Sigmoid colon (tissue), 7 donors: ENCODE measurements at places on chromosomes 1 and 21.

DNA sequence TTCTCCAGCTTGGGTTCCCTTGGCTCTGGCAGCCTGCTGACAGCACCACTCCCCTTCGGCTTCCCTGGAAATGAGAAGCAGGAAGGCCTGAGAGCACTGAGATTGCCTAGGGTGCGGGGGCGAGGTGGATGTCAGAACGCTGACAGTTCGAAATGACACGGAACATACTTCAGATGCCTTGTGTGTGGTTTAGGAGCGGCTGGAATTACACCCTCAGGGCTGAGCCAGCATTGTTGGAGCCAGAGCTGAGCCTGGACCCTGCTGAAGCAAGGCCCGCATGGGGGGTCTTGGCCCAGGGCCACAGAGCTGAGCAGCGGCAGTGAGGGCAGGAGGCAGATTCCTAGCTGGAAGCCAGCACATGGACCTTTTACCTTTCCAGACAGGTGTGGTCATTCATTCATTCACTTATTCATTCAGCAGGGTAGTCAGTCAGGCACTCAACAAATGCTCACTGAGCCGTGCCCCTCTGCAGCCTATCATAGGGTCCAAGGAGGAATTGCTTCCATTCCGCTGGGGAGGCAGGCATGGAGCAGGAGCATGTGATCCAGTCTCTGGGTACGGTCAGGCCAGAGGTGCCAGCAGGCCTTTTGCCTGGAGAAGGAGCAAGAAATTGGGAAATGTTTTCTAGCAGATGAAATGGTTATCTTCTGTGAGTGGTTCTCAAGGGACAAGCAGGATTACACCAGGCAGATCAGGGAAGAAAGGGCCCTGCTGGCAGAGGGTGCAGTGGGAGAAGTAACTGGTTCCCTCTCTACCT is 6.6 kb upstream of the FOXE3 start:
- DNase-seq = no peak

DNA sequence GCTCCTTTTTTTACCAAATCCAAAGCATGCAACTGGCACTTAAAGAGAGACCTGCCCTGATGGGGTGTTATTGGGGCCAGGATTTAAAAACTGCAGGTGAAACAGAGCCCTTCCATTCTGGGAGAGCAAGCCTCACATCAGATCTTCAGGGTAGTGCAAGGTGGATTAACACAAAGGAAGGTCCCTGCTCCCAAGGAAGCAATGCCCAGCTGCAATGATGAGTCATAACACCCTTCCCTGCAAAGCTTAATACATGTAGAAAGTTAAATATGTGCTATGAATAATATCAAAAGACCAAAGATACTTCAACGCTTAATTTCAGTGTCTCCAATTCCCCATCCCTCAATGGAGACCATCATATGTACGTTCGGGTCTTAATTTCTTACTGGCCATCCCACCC is 508.0 kb downstream of the OMA1 start:
- no peak for DNase-seq

DNA sequence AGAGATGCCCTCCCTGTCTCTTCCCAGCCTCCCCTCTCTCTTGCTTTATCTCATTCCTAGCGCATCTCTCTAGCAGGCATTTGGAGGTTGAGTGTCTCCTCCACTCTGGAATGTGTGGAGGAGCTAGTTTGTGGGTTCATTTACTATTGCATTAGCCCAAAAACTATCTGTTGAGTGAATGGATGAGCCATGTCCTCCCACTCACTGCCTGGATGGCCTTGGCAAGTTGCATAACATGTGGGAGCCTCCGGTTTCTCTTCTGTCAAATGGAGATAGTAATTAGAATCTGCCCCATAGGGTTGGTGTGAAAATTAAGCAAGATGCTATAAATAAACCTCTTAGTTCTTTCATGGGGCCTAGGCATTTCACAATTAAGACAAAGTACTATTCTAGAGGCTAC is 181.8 kb downstream of the KAZN start:
- no peak for DNase-seq

DNA sequence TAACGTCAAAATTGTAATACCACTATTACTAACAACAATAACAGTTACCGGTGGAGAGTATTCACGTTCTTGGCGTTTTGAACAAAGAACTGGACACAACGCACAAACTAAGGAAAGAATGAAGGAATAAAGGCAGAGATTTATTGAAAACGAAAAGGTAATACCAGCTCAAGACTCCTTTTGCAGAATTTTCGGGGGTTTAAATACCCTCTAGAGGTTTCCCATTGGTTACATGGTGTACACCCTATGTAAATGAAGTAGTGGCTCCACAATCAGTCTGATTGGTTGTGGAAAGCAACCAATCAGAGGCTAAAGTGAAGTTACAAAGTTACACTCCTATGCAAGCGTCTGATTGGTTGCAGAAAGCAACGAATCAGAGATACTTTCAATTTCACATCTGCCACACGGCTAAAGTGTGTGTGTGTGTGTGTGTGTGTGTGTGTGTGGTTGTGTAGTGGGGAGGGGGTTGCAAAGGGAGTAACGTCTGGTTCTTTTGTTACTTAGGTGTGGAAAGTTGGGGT is 1.1 kb upstream of the GTF2B start:
- DNase-seq = no peak

- no peak for DNase-seq
Observed at GRCh38 chr1:47380699-47381098, 35.4 kb upstream of the FOXE3 start.
